ENCODE measurements at places on chromosomes 2 and 18. TPM values are rescaled to one million over a fixed set of nuclear protein-coding genes. Genes with fewer than 3 reads are reported as not detected.

Gene PAX8
- 0.65 TPM for total RNA-seq

Gene LRRTM4
- not detected for total RNA-seq

Gene TMEM178A
- 0.29 TPM for total RNA-seq

Gene MC5R
- not detected for total RNA-seq

Gene LOXL3
- total RNA-seq, result 0.64 TPM

Gene FRZB
- 0.07 TPM for total RNA-seq

Gene CCDC148
- 1.1 TPM for total RNA-seq

Gene ACTG2
- total RNA-seq, result not detected

Gene ACAA2
- 56.2 TPM for total RNA-seq

Gene CTIF
- 15.7 TPM for total RNA-seq

Gene CYP20A1
- 9.9 TPM for total RNA-seq

Gene ABCB11
- total RNA-seq, result 0.03 TPM

Gene AQP12B
- total RNA-seq, result not detected

Gene MRPL44
- 46.9 TPM for total RNA-seq

Gene KIAA2012
- total RNA-seq, result not detected

Gene ALKAL2
- not detected for total RNA-seq

Gene FAM168B
- 70.0 TPM for total RNA-seq

Gene WNT10A
- total RNA-seq, result 0.23 TPM

Gene IGFBP5
- 0.27 TPM for total RNA-seq

Gene SH3RF3
- 0.50 TPM for total RNA-seq

Gene CFC1
- total RNA-seq, result not detected

Gene PMAIP1
- total RNA-seq, result 18.0 TPM

Gene ZNF804A
- not detected for total RNA-seq

Gene FBXO36
- 1.4 TPM for total RNA-seq

Gene TMBIM1
- 140 TPM for total RNA-seq

Gene DNAJB2
- total RNA-seq, result 36.6 TPM

Gene MARCHF4
- 27.7 TPM for total RNA-seq

Gene SH2D6
- 0.62 TPM for total RNA-seq

Gene MPP4
- total RNA-seq, result 0.07 TPM

Gene SCYGR4
- not detected for total RNA-seq

Gene METTL8
- total RNA-seq, result 31.5 TPM

Gene NEB
- 0.21 TPM for total RNA-seq

Gene KIF1A
- total RNA-seq, result 0.83 TPM

Gene FOXD4L1
- total RNA-seq, result 0.24 TPM

Gene HTR2B
- 0.06 TPM for total RNA-seq

Gene ERFE
- 6.7 TPM for total RNA-seq

Gene SERPINB10
- total RNA-seq, result not detected

Gene NGEF
- 18.1 TPM for total RNA-seq
